Vein endothelial cell (primary cell): ENCODE measurements at places on chromosomes 4 and X. TPM values are rescaled to one million over a fixed set of nuclear protein-coding genes. Genes with fewer than 3 reads are reported as not detected.

FAM149A gene
- total RNA-seq, result not detected in 2 replicates

SPANXA2 gene
- total RNA-seq, result not detected in 2 replicates

ARR3 gene
- not detected in 2 replicates for total RNA-seq

NDNF gene
- total RNA-seq, result not detected in 2 replicates

CXCL13 gene
- not detected in 2 replicates for total RNA-seq

FAM47E gene
- not detected in 2 replicates for total RNA-seq

SORBS2 gene
- total RNA-seq, result 168 and 191 TPM in 2 replicates

PLK4 gene
- 5.2 and 13.3 TPM in 2 replicates for total RNA-seq

DCAF4L1 gene
- 0.19 and 0.33 TPM in 2 replicates for total RNA-seq

SCML1 gene
- 6.9 and 9.6 TPM in 2 replicates for total RNA-seq

SLC38A5 gene
- 10.1 and 44.5 TPM in 2 replicates for total RNA-seq

DMP1 gene
- total RNA-seq, result not detected in 2 replicates

FRMD7 gene
- total RNA-seq, result not detected in 2 replicates

OPRPN gene
- total RNA-seq, result not detected in 2 replicates

STK26 gene
- total RNA-seq, result 0.33 and 4.4 TPM in 2 replicates

MECP2 gene
- 32.3 and 33.8 TPM in 2 replicates for total RNA-seq

DNAAF6 gene
- total RNA-seq, result not detected in 2 replicates

ASB5 gene
- total RNA-seq, result not detected in 2 replicates

FAM241A gene
- total RNA-seq, result 16.0 and 26.7 TPM in 2 replicates

SPANXC gene
- not detected in 2 replicates for total RNA-seq

RAI2 gene
- 1.3 and 1.6 TPM in 2 replicates for total RNA-seq

MAGEB2 gene
- not detected in 2 replicates for total RNA-seq

ADGRG4 gene
- under 0.01 TPM in 1 of 2 replicates, not detected in the other for total RNA-seq

TLL1 gene
- total RNA-seq, result 13.4 and 15.7 TPM in 2 replicates

NSUN7 gene
- not detected in 2 replicates for total RNA-seq

KCND1 gene
- total RNA-seq, result 0.19 and 0.33 TPM in 2 replicates

LINC00632 gene
- under 0.01 and 0.86 TPM in 2 replicates for total RNA-seq

BGN gene
- 71.8 and 339 TPM in 2 replicates for total RNA-seq

KLHL34 gene
- not detected in 2 replicates for total RNA-seq

SOD3 gene
- total RNA-seq, result not detected in 2 replicates

LEF1 gene
- total RNA-seq, result 0.67 and 2.0 TPM in 2 replicates

PPEF1 gene
- not detected in 2 replicates for total RNA-seq

GABRE gene
- 28.9 and 36.3 TPM in 2 replicates for total RNA-seq

HEPH gene
- total RNA-seq, result 0.48 and 1.3 TPM in 2 replicates

MID1IP1 gene
- 13.1 and 16.8 TPM in 2 replicates for total RNA-seq

SAT1 gene
- 389 and 526 TPM in 2 replicates for total RNA-seq

ITIH6 gene
- total RNA-seq, result not detected in 2 replicates

CYSLTR1 gene
- total RNA-seq, result not detected in 2 replicates

TMPRSS11A gene
- not detected in 2 replicates for total RNA-seq

AP1AR gene
- total RNA-seq, result 18.3 and 29.6 TPM in 2 replicates
